ENCODE measurements at places on chromosomes 7 and 10.

- DNase-seq: no peak
Measured at GRCh38 chr10:73043766-73044377, 52.8 kb downstream of the P4HA1 start.

DNA sequence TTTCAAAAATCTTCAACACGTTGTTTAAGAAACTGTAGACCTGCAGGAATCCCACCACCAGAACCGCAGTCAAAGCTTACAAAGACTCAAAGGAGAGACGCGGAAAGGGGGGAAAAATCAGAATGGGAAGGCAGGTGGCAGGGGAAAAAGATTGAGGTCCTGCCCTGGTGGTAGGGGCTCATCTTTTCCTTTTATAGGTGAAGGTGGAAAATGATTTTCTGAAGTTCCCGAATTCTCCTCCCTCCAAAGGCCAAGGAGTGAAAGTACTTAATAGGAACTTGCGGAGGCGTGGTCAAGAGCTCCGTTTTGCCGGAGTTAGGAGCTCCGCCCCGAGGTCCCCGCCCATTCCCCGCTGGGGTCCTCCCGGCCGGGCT, 724 bp downstream of the BBIP1 start:
- peak; percentile 97 for DNase-seq

DNA sequence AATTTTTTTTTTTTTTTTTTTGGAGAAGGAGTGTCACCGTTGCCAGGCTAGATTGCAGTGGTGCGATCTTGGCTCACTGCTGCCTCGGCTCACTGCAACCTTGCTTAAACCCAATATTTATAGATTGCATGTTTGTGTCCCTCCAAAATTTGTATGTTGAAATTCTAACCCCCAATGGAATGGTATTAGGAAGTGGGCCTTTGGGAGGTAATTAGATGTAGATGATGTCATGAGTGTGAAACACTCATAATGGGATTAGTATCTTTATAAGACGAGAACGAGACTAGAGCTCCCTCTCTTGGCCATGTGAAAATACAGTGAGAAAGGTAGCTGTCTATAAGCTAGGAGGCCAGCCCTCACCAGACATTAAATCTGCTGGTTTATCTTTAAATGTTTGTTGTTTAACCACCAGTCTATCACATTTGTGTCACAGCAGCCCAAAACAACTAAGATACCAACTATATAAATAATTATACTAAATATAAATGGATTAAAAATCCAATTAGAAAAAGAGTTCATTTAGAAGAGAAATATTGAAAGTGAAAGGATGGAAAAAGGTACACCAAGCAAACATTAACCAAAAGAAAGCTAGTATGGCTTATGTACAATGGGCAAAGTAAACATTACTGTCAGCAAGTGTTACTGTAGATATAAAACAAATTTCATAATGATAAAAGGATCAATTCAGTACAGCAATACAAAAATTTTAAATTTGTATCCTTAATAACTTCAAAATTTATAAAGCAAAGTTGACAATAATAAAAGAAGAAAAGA, 9.3 kb downstream of the TCAF1 start:
- no peak for DNase-seq

DNA sequence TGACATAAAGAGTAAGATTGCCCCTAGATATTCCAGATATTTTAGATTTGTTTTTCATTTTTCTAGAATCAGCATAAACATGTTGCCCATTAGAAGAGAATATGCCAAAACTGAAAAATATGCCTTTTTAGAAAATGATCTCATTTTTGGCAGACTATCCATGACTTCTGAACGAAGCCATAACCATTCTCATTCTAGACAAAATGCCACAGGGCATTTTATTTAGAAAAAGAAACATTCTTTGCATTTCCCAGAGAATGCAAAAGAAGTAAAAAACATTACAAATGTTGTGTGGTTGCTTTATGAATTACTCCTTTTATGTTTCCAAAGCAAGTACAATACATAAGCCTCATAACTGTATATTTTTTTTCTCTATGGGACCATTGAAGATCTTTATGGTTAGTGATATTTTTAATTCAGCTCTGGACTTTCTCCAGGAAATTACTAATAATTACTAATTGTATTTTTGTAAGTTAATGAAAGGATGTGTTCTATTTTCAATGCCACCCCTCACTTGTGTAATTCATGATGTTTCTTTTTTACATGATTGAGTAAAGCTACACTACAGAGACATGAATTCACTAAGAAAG, 109.6 kb upstream of the SEM1 start:
- no peak for DNase-seq

GRCh38 chr7:132002343-132002968, 446.0 kb upstream of the PODXL start:
- DNase-seq: peak; percentile 64

DNA sequence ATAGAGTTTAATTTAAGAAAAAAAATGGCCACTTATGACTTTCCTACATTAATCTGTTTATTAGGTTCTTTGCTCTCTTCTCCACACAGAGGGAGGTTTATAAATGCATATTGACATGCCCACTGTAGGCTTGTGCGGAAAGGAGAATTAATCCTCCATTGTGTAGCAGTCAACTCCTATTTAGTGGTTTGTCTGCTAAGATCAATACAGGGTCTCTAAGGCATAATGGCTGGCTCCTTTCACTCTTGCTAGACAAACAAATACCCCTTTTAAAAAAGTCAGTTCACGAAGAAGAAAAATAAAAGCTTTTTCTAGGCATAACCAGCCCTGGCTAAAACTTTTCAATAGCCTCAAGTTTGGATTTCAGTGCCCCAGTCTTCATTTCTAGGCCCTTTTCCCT, 141.6 kb downstream of the TSPAN12 start:
- DNase-seq: no peak

- DNase-seq: peak; percentile 1
Measured at GRCh38 chr7:27194686-27195379, 5.1 kb downstream of the HOXA13 start.

DNA sequence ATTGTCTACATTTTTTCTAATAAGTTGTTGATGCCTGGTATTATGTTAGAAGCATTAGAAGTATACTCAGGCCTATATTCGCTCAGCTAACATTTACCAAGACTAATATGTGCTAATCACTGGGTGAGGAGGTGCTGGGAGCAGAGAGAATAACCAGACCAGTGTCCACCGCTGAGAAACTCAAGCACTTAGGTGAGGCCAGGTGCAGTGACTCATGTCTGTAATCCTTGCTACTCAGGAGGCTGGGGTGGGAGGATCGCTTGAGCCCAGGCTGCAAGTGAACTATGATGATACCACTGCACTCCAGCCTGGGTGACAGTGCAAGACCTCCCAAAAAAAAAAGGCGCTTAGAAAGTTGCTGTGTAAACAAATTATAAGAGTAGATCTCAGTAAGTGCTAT, 182.2 kb upstream of the AOAH start:
- no peak for DNase-seq

GRCh38 chr10:120313715-120314114, 143.3 kb upstream of the PLPP4 start:
- no peak for DNase-seq

GRCh38 chr7:142523821-142524460, 225.3 kb upstream of the PRSS1 start:
- no peak for DNase-seq

- no peak for DNase-seq
Measured at GRCh38 chr10:50431791-50432190, 180.5 kb upstream of the ASAH2 start.

- no peak for DNase-seq
Measured at GRCh38 chr7:154795014-154795413, 207.9 kb downstream of the PAXIP1 start.

GRCh38 chr7:1055491-1055955, 11.2 kb downstream of the GPR146 start:
- no peak for DNase-seq

DNA sequence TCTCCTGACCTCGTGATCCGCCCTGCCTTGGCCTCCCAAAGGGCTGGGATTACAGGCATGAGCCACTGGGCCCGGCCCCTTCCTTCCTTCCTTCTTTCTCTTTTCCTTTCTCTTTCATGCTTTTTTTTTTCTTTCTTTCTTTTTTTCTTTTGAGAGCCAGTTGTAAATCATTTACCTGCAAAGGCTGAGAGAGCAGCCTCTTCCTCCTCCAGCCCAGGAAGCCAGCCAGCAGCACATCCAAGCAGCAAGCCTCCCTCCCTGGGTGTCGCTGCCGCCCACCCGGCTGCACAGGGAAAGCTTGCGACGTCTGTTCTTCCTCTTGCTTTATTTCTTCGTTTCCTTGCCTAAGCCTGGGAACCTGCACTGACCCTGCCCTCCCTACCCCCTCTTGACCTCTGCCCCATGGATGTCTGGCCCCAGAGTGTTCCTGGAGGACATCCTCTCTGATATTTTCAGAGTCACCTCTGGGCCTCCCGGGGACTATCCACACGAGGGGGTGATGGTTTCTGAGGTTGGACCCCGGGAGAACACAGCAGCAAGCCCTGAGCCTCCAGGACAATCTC, 62.8 kb upstream of the MYL10 start:
- DNase-seq: peak; percentile 14

- DNase-seq: peak; percentile 75
Measured at GRCh38 chr7:76397409-76398183, 11.9 kb downstream of the SSC4D start.

- no peak for DNase-seq
Measured at GRCh38 chr7:72503644-72504043, 91.5 kb upstream of the CALN1 start.

GRCh38 chr7:75870557-75871161, 8.2 kb upstream of the RHBDD2 start:
- no peak for DNase-seq

DNA sequence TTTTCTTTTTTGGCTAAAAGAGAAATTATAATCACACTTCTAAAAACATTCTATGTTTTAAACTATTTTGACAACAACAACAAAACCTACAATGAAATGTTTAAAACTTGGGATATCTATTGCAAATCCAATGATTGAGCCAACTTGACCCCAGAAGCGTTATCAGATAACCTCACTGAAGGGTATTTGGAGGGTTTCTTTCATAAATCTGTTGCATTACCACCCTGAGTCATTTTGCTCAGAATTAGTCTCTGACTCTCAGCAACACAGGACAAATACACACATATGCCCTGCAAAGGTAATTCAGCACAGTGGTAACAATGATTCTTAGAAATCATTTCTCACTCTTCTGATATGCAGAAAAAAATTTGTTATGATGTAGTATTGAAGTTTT, 2.3 kb upstream of the COL1A2 start:
- DNase-seq: no peak
